NCI-H446 (cell line): ENCODE measurements at places on chromosomes 5 and 9.

DNA sequence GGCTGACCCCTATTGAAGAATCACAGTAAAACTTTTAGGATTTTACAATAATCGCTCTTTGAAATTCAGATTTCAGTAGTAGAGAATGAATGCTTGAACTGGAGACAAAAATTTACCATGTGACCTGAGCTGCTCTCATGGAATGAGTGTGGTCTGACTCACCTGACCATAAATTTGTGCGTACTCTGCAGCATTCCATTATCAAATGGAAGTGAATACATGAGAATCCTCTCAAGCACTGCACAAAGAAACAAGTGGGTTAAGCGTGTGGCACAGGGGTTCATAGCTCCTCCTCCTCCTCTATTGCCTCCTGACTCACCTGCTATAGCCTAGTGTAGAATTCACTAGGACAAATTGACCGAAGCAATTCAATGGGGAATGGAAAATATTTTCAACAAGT is 269.8 kb upstream of the CDH9 start:
- no peak for DNase-seq

DNA sequence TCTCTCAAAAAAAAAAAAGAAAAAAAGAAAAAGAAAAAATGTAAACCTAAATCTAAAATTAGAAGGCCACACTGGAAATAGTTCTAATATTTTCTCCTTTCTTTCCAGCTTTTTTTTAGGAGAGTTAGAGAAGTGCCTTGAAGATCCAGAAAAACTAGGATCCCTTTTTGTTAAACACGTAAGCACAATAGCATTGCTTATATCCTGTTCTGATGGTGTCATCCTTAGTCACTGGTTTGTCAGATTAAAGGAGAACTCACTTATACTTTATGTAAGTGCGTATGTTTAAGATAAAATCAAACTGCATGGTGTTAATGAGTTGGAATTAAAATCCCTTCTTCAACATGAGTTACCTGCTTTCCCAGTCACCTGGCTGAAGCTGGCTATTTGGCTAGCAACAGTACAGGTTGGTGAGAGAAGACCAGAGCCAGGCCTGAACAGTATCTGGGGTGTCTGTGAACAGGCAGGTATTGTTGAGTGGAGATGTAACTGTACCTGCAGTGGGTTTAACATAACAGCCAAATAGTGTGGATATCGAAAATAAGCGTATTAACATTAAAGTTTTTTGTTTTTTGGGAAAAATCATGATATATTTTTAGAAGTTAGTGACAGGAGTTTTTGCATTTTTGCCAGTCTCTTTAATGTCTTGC is 104.7 kb upstream of the OTULINL start:
- no peak for DNase-seq

DNA sequence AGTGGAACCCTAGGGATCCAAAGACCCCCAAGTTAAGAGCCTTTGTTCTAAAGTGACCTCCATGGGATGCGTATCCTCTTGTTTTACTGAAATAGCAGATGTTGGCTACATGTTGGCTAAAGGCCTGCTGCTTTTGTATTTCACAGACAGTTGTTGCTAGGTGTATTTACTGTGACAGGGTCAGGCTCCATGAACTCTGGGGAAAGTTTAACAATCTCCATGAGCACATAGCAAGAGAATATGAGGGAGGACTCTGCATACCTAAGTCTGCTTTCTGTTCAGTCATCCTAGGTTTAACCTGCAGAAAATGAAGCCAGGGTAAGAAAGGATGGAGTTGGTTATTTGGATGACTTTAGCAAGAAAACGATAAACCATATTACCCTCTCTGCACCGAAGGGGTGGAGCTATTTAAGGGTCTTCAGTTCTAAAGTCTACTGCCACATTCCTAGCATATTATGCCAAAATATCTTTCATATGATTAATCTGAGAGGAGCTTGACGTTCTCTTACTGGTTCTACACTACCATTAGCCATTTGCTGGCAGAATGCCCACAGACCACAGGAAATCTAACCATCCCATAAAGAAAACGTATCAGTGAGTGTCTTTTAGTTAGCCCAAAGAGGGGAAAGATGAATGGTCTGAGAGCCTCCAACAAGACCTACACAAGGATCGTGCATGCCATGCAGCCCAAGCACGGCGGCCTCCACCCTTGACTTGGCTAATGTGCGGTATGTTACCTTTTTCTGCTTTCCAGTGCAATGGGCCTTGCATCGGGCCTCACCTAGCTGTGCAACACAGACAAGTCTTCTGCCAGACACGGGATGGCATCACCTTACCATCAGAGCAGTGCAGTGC is 127.8 kb downstream of the SAXO1 start:
- DNase-seq: no peak

- no peak for DNase-seq
Observed at GRCh38 chr9:68746525-68746924, 41.5 kb downstream of the PIP5K1B start.

DNA sequence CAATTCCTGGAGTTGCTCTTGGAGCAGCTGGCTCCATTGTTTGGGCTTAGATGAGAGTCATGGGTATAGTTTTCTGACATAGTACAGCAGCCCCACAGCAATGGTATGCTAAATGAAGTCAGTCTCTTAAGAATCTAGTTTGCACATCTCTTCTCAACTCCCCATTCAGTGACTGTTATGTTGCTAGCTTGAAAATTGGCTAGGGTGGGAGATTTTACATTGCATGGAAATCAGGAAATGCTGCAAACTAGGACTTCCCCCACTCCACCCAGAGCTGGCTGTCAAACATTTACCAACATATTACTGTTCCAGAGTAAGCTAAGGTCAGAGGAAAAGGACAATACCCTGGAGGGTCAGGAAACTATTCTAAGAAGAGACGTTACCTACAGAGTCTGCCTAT is 17.6 kb upstream of the FCHO2 start:
- no peak for DNase-seq

DNA sequence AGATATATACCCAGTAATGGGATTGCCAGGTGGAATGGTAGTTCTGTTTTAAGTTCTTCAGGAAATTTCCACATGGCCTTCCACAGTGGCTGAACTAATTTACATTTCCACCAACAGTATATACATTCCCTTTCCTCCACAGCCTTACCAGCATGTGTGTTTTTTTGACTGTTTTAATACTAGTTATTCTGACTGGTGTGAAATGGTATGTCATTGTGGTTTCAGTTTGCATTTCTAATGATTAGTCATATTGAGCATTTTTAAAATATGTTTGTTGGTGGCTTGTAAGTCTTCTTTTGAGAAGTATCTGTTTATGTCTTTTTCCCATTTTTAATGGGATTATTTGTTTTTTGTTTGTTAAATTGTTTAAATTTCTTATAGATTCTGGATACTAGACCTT is 208.9 kb downstream of the CFAP90 start:
- no peak for DNase-seq

GRCh38 chr5:78905084-78905938 is 79.8 kb downstream of the ARSB start:
- DNase-seq: no peak
